Keratinocyte (primary cell): ENCODE measurements at places on chromosomes 6 and 20.

GRCh38 chr6:142845624-142846458, 99.1 kb downstream of the HIVEP2 start:
- DNase-seq, result no peak

GRCh38 chr20:4788314-4788713, 66.6 kb downstream of the PRND start:
- DNase-seq, result no peak

DNA sequence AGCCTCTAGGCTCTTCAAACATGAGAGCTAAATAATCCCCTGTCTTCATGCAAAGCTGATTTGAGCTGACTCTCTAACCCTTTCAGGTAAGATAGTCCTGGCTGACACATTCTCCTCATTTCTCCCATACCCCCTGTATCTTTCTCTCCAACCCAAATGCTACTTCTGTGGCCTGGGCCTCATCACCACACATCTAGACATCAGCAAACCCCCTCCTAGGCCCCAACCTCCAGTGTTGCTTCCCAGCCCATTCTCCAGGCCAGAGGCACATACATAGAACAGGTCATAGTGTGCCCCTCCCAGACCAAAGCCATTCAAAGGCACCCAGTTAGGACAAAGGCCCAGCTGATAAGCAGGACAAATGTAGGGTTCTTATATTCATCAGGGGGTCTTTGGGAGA, 84.9 kb downstream of the ANKRD60 start:
- DNase-seq, result no peak

- DNase-seq, result no peak
These were observed 20.6 kb downstream of the XKR7 start for GRCh38 chr20:31988430-31989015.

DNA sequence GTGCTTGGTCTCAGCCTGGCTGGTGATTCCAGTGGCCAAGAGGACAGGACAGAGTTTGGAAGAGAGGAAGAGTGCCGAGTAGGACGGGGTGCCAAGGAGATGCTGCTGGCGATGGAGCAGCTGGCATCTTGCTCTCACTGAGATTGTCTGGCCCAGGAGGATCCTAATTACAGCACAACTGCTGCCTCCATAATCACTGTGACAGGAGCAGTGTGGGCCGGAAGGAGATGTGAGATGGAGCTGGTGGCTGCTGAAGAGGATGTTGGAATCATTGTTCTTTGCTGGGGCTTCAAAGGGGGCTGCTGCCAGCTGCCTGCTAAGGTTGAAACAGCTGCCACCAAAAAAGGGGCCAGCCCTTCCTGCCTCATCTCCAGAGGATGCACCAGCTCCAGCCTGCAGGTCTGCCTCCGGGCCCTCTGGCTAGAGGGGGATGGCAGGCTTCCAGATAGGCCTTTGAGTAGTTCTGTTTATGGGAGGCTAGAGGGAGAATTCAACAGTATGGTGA, 214.4 kb downstream of the RNF144B start:
- DNase-seq, result no peak
